ENCODE measurements at places on chromosomes 13 and 19.

DNA sequence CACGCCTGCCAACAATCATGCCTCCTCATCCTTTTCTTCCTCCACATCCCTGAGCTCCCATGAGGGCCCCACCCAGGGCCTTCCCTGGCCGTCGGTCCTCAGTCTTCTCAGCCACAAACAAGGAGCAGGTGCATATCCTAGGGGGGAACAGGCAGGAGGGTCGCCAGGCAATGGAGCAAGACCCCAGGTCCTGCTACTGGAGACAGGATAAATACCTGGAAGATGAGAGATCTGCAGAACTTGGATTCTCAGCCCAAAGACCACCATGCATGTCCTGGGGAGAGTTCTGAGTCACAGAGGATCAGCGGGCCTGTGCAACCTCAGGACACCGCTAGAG is 344.7 kb upstream of the TSHZ3 start:
- DNase-seq: no peak

DNA sequence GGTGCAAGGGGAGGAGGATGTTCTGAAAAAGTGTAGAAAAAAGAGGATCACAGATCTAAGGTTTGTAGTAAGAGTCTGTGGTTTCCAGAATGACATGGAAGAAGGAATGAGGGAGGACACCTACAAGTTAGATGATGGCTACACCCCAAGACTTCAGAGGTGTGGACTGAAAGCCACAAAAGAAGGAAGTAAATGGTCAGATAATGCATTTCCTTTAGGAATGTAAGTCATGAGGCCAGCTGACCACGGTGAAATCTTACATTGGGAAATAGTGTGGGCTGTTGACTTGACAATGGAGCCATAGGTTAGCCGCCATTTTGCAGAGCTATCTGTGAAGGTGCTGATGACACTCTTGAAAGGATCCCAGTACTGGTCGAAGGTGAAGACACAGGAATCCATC is 25.3 kb upstream of the FBXO27 start:
- no peak for DNase-seq

GRCh38 chr13:19713186-19713965 is 69.4 kb downstream of the PSPC1 start:
- no peak for DNase-seq

GRCh38 chr19:40621283-40621682 is 20.1 kb downstream of the LTBP4 start:
- DNase-seq: no peak

DNA sequence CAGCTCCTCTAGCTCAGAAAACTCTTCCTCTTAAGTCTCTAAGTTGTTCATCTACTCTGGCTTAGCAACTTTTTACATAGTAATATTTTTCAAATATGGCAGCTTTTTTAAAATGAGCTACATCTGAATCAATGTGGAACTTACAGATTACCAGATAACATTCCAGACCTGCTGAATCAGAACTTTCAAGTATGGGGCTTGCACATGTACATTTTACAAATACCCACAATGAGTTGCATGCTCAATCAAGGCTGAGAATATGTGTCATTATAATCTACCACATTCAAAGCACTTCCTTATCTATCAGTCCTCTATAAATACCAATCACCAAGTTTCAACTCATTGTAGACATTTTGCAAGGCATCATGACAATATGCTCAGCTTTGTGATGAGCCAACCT is 383.1 kb downstream of the FGF14 start:
- no peak for DNase-seq

GRCh38 chr19:53511933-53512374 is 26.0 kb upstream of the ZNF331 start:
- DNase-seq: no peak

- DNase-seq: no peak
Observed at GRCh38 chr13:35964011-35964862, 166.9 kb downstream of the DCLK1 start.

DNA sequence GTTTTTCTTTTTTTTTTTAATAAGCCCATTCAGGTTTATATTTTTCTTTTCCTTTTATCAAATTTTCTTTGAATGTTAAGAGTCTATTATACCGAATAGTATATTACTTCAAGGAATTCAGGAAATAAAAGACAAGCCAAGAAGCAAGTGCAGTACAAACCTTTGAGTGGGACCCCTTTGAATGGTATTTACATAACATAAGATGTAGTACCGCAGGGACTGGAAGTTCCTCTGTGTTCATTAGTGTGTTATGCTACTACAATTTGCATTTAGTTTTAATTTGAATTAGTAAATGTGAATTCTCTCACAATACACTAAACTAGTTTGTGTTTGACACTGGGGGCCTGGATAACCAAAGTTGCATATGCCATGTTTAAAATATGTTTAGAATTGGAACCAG is 339.5 kb downstream of the DCT start:
- DNase-seq: no peak

GRCh38 chr19:17303167-17303939 is at the start of gene ABHD8:
TSS of gene ABHD8 (minus strand) at chr19:17303425. CDS start at chr19:17301616, 1,809 bp downstream.
- DNase-seq: peak; percentile 88

- no peak for DNase-seq
Observed at GRCh38 chr19:52345162-52345561, 9.1 kb downstream of the ZNF610 start.

- DNase-seq: no peak
Observed at GRCh38 chr13:51451134-51451466, 1.7 kb downstream of the INTS6 start.

DNA sequence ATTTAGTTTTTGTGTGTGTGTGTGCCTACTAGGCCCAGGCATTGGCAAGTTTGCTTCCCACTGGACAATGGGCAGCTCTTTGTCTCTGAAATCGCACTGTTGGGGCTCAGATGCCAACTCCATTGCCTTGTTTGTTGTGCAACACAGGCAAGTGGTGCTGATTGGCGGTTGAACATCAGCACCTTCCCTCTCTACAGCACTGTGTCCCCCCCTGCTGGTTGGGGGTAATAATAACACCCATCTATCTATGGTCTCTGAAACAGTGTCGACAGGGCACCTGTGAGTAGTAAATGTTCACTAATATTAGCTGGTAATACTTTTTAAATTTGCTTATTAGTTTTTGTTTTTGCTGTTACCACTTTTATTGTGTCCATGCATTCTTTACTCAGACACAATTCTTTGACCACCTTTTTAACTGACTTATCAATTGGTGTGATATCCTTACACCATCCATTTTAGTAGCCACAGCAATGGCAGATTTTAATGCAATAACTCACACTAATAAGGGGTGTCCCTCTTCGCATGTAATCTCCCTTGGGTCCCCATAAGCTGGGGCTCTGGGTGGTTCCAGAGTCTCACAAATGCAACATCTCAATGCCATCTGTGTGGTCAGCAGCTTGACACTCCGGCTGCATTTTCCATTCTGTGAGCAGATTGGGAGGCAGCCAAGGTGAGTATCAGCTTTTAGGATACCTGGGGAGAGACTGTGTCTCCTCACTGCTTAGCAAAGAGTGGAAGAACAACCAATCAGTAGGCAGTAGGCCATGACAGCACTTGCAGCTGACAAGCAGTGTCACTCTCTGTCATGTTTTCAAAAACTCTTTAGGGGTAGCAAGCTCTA is 47.7 kb upstream of the UQCRFS1 start:
- DNase-seq: no peak

DNA sequence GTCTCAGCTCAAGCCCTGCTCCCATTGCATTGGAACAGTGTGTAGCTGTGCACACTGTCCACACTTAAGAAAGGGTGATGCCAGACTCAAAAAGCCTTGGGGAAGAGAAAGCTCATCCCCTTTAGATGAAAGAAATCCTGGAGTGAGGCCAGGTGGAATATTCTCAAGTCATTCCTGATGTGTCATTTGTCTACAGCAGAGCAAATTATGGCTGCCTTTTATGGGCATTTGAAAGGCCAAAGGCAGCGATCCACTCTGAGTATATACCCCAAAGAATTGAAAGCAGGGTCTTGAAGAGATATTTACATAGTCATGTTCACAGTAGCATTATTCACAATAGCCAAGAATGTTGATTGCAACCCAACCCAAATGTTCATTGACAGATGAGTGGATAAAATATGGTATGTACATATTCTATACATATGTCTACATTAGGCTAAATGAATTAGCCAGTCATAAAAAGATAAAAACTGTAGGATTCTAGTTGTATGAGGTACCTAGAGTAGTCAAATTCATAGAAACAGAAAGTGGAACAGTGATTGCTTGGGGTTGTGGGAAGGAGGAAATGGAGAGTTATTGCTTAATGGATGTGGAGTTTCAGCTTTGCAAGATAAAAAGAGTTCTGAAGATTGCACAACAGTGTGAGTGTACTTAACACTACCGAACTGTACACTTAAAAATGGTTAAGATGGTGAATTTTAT is 214.9 kb downstream of the KCNRG start:
- no peak for DNase-seq

- no peak for DNase-seq
Observed at GRCh38 chr19:37452500-37453245, 14.6 kb downstream of the ZNF569 start.

DNA sequence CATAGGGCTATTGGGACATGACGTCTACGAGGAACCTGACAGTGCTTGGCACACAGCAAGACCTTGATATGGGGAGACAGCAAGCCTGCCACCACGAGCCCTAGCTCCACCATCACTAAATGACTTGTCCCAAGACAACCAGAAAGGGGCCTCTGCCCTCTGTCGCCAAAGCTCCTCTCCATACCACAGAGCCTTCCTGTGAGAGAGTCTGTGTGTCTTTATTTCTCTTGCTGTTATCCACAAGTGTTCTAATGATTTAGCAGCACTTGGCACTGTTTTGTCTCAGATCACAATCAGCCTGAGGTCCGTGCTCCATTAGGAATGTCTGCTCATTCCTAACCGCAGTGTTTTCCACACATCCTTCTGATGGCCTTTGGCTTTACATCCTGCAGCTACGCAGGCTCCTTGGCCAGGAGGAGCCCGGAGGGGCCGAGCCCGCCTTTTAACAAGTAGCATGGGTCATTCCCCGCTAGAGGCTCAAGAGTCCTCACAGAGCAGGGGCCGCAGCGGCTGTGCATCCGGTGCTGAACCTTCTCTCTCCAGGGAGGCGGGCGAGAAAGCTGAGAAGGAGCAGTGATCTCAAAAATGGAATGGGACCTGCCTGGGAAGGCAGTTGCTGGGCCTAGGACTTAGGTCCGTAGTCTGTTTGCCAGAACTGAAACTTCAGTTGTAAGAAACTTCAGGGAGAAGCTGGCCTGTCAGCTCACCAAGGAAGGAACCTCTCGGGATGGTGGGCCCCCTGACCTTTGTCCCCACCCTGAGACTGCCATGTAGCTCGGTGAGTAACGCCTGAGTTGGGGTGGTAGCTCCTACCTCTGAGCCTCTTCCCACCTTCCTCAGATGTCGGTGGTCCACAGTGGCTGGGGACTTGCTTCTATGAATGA is 61.1 kb upstream of the HMGB1 start:
- DNase-seq: no peak

- DNase-seq: no peak
Observed at GRCh38 chr19:855566-856120, 3.5 kb downstream of the ELANE start.

GRCh38 chr19:16383584-16384161 is 59.0 kb downstream of the KLF2 start:
- DNase-seq: no peak

DNA sequence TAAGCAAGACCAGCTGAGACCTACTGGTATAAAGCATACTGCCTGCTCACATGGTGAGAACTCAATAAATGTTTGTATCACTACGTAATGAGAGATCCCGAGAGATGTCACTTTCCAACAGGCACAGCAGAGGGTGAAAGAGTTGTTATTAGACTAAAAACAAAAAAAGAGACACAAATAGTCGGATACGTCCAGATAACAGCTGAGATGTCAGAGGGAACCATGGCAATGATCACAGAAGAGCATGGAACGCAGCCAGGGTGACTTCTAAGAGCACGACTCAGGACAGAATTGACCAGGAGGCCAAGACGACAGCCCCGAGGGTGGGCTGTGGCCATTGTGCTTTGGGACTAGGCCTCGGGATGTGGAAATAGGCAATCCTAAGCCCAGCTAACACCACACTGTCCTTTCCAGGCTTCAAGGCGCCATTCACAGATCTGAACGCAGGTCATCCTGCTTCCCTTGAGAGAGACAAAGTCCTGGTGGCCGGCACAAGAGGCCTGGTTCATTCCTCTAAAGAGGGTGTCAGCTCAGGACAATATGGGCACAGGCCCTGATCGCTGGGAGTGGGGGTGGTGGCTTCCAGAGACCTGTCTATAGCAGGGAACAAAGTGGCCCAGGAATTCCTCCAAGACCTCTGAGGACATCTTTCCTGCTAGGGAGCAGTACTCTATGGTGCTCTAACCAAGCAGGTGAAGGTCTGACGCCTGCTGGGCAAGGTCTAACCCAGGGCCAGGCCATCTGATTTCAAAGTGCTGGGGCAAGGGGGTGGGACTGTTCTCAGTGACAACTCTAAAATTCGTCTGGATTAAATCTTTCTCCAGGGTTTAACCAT is 3.2 kb downstream of the SH3GL1 start:
- DNase-seq: no peak

GRCh38 chr13:32164622-32165268 is 133.2 kb downstream of the FRY start:
- peak; percentile 6 for DNase-seq

DNA sequence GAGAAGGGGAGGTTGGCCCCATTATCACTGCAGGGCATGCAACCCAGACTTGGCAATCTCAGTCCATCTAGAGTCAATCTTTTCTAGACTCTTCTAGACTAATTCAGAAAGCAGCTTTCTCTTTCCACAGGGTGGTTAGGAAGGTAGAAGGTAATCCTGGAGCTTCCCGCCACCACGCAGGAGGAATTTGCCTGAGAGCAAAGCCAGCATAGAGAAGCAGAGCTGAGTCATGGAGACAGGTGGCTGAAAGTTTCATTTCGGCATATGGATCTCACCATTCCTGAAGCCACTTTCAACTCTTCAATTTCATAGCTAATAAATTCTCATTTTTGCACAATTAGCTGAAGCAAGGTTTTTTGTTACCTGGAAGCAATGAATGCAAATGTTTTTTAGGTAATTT is 29.0 kb upstream of the FFAR2 start:
- DNase-seq: no peak

GRCh38 chr19:36051637-36052036 is 2.4 kb downstream of the THAP8 start:
- DNase-seq: no peak

DNA sequence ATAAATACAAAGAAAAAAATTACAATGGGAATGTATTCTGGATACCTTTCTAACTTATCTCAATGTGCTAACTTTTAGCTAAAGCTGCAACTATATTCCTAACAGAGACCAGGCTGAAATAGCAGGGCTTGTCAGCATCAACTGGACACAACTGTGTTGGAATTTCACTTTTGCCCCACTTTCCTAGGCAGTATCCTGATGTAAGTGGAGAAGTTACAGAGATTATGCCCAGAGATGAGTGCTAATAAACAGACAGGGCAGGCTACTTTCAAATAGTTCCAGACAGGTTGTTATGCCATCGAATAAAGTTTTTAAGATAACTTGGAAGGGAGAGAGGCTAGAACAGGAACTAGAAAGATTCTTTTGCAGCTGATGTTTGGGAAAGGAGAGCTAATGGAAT is 201.9 kb downstream of the KCTD12 start:
- DNase-seq: no peak

GRCh38 chr19:43300876-43301765 is 31.8 kb upstream of the PSG9 start:
- no peak for DNase-seq

- DNase-seq: no peak
Observed at GRCh38 chr13:23469951-23470421, 36.5 kb upstream of the SACS start.

All from NCI-H2107 (cell line).